ENCODE measurements at places on chromosomes 6 and 20. TPM values are rescaled to one million over a fixed set of nuclear protein-coding genes. Genes with fewer than 3 reads are reported as not detected.

GRCh38 chr6:16205377-16206144 lies 32.8 kb upstream of the GMPR start:
- DNase-seq: no peak
- H3K36me3 ChIP-seq: no peaks in the 10 kb centered on the region
- H3K27me3 ChIP-seq: no peaks in the 10 kb centered on the region
- H3K4me3 ChIP-seq: no peak overlapping the region
- H3K27ac ChIP-seq: no peak overlapping the region
- H3K4me1 ChIP-seq: peaks cover 7% of the 10 kb centered on the region

- H3K36me3 ChIP-seq: no peaks in the 10 kb centered on the region
- H3K27me3 ChIP-seq: no peaks in the 10 kb centered on the region
- peak overlapping the region; percentile 84 for H3K27ac ChIP-seq
- peaks cover 74% of the 10 kb centered on the region for H3K4me1 ChIP-seq
- peak; percentile 68 for DNase-seq
- no peak overlapping the region for H3K4me3 ChIP-seq
Measured at GRCh38 chr20:19937218-19937617, 79.9 kb upstream of the NAA20 start.

GRCh38 chr6:6569096-6569810 lies 19.3 kb upstream of the LY86 start:
- H3K27me3 ChIP-seq: no peaks in the 10 kb centered on the region
- no peak for DNase-seq
- no peaks in the 10 kb centered on the region for H3K36me3 ChIP-seq
- H3K4me1 ChIP-seq: no peaks in the 10 kb centered on the region
- H3K27ac ChIP-seq: no peak overlapping the region
- no peak overlapping the region for H3K4me3 ChIP-seq

Gene CST5
- not detected for total RNA-seq

Gene GRM1
- not detected for total RNA-seq

Data from upper lobe of left lung (tissue), 6 donors.